CD4-positive, alpha-beta T cell treated with Interleukin-1 beta for 1 hour (primary cell): ENCODE measurements at places on chromosomes 3 and 15.

DNA sequence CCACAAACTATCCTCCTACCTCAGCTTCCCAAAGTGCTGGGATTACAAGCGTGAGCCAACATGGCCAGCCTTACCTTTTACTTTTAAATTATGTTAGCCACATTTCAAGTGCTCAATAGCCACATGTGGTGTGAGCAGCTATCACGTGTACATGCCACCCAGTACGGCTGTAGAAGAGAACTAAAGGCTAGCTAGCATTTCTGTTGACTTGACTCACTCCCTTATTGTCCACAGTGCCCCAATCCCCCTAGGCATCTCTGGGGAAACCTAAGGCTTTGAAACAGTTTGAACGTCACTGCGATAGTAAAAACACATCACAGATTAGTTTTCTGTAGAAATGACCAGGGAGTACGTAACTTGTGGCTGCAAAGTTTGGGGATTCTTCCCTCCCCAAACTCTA lies 12.0 kb downstream of the C15orf40 start:
- DNase-seq: no peak

DNA sequence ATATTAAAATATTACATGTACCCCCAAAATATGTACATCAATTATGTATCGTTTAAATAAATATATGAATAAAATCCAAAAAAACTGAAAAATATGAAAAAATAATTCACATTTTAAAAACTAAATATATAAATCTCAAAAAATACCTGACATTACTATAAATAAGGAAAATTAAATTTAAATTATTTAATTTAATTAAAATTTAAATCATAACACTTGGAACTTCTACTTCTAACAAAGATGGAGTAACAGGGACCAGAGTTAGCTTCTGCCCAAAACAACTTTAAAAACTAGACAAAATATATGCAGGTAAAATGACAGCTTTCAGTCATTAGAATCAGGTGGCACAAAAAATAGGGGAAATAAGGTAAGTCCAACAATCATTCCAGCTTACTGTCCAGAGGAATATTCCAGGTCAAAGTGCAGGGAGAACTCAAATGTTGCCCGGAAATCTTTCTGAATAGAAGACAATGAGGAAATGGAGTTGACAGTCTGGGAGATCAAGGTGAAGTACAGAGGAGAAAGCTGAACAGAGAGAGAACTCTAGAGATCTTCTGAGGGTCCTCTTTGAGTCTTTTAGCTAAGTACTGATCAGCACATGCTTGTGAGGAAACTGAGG lies 207.7 kb upstream of the ATP11B start:
- DNase-seq: no peak

- no peak for DNase-seq
These were observed 406.5 kb upstream of the THBS1 start for GRCh38 chr15:39174332-39174731.

DNA sequence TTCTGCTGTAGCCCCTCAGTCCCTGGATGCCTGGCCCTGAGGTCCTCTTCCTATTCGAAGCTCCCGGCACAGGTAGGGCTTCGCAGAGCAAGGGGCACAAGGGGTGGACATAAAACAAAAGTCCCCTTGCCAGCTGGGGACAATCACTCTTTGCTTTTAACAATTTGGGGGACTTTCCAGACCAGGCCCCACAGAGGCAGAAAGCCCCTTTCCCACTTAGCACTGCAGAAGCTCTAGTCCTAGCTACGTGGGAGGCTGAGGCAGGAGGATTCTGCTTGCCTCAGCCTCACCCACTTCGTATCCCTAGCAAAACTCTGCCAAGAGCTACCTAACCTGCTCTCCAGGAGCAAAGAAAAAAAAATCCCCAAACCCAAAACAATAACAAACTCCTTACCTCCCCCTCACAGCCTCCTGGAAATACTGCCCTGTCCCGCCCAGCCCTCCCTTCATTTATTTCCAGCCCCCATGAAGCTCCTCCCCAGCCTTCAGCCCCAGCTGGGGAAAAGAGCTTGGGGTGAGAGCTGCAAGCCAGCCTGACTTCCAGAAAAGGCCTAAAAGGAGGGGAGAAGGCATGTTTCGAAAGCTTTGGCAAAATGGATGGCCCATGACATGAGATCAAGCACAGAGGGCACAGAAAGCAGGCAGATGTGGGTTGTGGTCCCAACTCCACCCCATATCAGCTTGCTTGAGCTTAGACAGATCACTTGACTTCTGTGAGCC lies at the start of gene CIDEC:
CIDEC (minus strand) TSS at position 424 of the 720 bp plus-strand sequence. CDS start 1,767 bp downstream, outside the sequence.
- DNase-seq: no peak

DNA sequence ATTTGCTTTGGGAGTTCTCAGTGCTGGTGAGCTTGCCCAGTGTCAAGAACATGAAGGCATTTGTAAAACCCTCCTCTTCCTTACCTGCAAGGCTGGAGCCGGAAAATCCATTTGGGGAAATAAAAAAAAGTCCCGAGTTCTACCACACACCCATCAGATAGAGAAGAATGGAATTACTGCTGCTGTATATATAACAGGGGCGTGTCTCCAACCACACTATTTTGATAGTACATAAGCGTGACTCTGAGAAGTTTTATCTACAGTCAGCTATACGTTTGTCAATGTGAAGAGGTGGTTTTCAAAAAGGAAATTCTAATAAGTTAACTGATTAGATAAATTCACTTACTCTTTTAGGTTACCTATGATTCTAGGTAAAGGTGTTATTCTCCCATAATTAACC lies 1.3 kb upstream of the CPA3 start:
- DNase-seq: no peak

DNA sequence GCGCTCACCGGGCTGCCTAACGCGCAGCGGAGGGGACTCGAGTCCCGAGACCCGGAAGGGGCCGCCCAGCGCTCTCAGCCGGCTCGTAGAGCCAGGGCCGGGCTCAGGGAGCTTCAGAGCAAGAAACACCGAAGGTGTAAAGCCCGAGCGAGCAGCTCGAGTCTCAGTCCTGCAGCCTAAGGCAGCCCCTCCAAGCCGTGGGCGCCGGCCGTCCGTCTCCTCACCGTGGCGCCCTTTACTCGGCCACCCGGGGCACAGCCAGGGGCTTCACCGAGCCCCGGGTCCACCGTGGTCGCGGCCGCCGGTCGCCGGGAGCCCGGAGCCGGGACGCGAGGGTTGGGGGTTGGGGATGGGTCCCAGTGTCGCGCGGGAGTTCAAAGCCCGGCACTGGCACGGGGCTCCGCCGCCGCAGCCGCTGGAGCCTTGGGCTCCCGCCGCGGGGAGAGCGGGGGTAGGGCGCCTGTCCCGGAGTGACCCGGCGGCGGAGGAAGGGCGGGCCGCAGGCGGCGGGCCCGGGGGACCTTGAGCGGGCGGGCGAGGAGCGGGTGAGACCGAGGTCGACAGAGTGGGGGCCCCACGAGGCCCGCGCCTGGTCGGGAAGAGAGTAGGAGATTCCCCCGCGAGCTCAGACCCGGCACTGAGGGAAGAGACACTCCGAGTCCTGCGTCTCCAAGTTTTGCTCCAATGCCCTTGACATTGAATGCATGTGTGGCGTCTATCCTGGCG lies 26.9 kb upstream of the THRB start:
- DNase-seq: peak; percentile 11

DNA sequence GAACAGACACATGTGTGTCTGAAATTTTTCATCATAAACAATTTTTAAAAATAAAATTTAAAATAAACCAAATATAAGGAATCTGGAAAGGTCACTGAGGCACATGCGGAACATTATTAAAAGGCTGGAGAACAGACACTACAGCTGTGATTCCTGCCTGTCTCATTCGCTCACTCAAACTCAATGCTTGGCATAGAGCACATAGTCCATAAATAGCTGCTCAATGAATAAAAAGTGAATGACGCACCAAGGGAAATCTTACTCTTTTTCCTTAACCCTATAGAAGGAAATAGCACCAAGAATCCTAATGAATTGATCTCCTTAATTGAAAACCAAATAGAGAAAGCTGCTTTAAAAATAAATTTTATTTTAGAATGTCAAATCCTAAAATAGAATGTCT lies 98.4 kb downstream of the FSIP1 start:
- no peak for DNase-seq

- DNase-seq: peak; percentile 78
These were observed 42.2 kb upstream of the PLCL2 start for GRCh38 chr3:16842272-16843270.

GRCh38 chr3:175965036-175965435 lies 1105.9 kb downstream of the NAALADL2 start:
- no peak for DNase-seq

GRCh38 chr3:38334142-38335055 lies 12.2 kb upstream of the XYLB start:
- no peak for DNase-seq

- no peak for DNase-seq
These were observed 381.2 kb upstream of the TBL1XR1 start for GRCh38 chr3:177578488-177578887.

GRCh38 chr15:62297933-62298332 lies 132.8 kb upstream of the C2CD4B start:
- no peak for DNase-seq

- DNase-seq: no peak
These were observed 289.3 kb downstream of the EPHB1 start for GRCh38 chr3:135084405-135084804.

DNA sequence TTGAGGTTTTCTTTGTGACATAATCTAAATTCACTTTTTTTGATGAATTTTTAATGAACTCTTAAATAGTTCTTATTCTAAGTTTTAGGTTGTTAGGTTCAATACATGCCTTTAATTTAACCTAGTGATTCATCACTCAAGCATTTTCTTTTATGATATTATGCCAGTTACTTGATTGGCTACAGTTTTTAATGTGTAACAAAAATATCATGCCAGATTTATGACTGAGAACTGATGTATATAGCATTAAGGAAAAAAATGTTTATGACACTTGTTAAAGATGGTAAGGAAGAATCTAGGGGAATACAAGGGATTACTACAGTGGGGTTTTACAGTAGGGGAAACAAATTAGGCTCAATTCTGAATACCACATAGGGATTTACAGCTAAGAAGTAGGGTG lies 103.1 kb downstream of the VGLL3 start:
- DNase-seq: no peak

DNA sequence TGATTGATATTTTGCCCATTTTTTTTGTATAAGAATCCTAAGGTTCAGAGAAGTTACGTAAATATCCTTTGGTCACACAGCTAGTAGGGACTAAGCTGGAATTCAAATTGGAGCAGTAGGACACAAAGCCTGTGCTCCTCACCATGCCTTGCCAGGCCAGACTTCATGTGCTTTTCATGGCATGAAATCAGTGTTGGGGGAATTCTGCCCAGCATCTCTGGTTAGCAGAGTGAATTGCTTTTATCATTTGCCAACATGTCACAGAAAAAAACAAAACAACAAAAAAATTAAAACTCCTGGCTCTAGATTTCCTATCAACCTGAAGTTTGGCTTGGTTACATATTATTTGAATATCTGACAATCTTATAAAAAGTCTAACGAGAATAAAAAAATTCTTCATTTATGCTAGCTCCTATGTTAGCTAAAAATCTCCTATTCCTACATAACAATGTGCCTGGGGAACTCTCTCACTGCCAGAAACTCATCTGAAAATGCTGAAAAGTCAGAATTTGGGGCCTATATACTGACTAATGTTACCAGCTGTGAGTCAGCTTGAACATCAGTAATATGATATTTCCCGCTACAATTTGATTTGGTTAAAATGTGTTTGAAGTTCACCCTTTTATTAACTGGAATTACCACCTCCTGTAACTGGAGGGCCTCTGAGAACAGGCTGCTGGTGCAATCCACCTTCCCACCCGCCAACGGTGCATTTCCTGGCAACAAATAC lies 141.7 kb downstream of the TIGIT start:
- DNase-seq: no peak
